Heart left ventricle (tissue), 16 donors: ENCODE measurements at places on chromosomes 12 and 14. TPM values are rescaled to one million over a fixed set of nuclear protein-coding genes. Genes with fewer than 3 reads are reported as not detected.

TOMM20L gene
- not detected for total RNA-seq

CD4 gene
- total RNA-seq = 3.5 TPM

TCL1B gene
- not detected for total RNA-seq

ALDH2 gene
- total RNA-seq = 287 TPM

- no peak for DNase-seq
Observed at GRCh38 chr14:58774531-58774930, 136.8 kb downstream of the DACT1 start.

DNA sequence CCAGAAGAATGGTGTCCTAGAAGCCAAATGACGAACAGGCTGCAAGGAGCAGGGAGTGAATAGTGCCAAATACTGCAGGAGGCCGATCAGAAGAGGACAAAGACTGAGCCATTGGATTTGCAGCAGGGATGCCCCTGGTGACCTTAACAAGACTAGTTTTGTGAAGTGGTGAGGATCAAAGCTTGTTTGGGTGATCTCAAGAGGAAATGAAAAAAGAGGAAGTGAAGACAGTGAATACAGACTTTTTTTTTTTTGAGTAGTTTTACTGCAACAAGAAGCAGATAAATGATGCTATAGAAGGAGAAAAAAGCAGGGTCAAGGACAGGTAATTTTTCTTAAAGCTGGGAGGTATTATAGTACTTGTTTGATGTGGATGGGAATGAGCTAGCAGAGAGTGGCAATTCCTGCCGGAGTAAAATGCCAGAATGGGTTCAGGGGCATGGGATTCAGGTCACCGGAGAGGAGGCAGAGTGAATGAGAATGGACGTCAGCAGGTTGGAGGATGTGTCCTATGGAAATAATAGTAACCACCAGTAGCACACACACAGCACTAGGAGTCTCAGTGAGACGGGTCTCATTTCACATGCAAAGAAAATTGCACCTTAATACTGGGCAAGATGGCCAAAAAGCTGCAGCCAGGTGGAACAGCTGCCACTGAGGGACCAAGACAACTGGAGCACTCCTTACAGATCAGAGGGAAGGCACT, 345.8 kb upstream of the CCDC196 start:
- DNase-seq = no peak

GRCh38 chr12:103768467-103769123, 72.4 kb downstream of the NT5DC3 start:
- no peak for DNase-seq

- no peak for DNase-seq
Observed at GRCh38 chr14:55329999-55330710, 58.9 kb downstream of the FBXO34 start.

GRCh38 chr12:80353254-80353653, 90.8 kb upstream of the PTPRQ start:
- DNase-seq = no peak
